Epithelial cell of proximal tubule (primary cell): ENCODE measurements at places on chromosomes 7 and 10. TPM values are rescaled to one million over a fixed set of nuclear protein-coding genes. Genes with fewer than 3 reads are reported as not detected.

- DNase-seq, result no peak
Measured at GRCh38 chr10:48671914-48672595, 12.6 kb upstream of the WDFY4 start.

DNA sequence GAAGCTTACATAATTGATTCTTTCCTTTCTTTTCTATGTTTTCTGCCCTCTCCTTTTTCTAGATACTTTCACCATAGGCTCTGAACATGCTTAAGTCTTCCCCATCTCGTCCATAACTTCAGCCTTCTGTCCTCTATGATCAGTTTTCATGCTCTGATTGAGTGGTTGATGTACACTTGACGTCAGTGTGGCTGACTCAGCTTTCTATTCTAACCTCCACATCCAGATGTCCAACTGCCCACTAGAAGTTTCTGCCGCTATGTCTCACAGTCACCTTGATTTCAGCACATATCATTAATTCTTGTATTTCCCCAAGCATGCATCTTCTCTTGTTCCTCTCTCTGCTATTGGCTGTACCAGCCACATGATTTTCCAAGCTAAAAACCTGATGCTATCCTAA, 15.0 kb downstream of the CDK14 start:
- no peak for DNase-seq

DNA sequence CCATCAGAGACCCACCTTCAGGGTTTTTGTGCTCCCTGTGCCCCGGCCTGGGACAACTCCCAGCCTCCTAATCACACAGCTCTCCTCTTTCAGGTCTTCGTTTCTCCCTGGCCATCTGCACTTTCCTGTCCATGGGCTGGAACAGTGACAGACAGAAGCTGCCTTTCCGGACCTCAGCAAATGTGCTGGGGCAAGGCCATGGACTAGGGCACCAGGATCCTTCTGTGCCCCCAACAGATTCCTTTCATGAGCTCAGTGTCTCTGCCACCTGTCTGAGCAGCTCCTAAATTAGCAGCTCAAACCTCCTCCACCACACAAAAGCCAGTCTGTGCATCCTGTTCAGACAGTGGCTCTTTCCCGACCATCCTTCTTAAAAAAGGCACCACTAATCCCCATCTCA, 41.9 kb upstream of the FRMD4A start:
- no peak for DNase-seq

GRCh38 chr7:98211221-98211675, at the start of gene BHLHA15:
TSS of gene BHLHA15 (plus strand) at chr7:98211439. CDS start at chr7:98212310, 871 bp downstream.
- DNase-seq, result no peak

GRCh38 chr7:85275204-85275603, 88.3 kb upstream of the SEMA3D start:
- DNase-seq, result no peak

GRCh38 chr7:14606101-14606500, 296.4 kb downstream of the DGKB start:
- peak; percentile 37 for DNase-seq

- DNase-seq, result no peak
Measured at GRCh38 chr10:21449288-21449966, 76.1 kb downstream of the SKIDA1 start.

GRCh38 chr10:24533981-24534380, 189.7 kb downstream of the ARHGAP21 start:
- no peak for DNase-seq

- no peak for DNase-seq
Measured at GRCh38 chr10:133115453-133115842, 27.7 kb downstream of the ADGRA1 start.

TMEM236 gene
- 0.07 and 0.17 TPM in 2 replicates for total RNA-seq
